Sigmoid colon (tissue), 7 donors: ENCODE measurements at places on chromosomes 2 and 18. TPM values are rescaled to one million over a fixed set of nuclear protein-coding genes. Genes with fewer than 3 reads are reported as not detected.

DNA sequence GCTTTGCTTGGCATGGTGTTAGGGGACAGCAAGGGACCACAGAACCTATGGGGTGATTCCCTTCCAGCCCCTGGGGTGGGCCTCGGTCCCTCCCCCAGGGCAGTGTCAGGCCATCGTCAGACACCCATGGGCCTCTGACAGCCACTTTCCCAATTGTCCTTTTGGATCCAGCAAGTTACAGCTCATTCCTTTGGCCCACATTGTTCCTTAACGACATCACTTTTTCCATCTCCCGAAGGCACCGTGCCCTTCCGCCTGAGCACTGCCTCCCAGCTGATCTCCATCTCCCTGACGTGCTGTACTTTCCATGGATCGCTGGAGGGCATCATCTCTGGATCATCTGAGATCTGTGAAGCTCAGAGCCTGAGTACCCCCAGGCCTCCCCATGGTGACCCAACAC, 10.4 kb upstream of the KCNK3 start:
- H3K27ac ChIP-seq = no peak overlapping the region
- H3K4me1 ChIP-seq = peaks cover 19% of the 10 kb centered on the region
- H3K36me3 ChIP-seq = no peaks in the 10 kb centered on the region
- DNase-seq = peak; percentile 52

DNA sequence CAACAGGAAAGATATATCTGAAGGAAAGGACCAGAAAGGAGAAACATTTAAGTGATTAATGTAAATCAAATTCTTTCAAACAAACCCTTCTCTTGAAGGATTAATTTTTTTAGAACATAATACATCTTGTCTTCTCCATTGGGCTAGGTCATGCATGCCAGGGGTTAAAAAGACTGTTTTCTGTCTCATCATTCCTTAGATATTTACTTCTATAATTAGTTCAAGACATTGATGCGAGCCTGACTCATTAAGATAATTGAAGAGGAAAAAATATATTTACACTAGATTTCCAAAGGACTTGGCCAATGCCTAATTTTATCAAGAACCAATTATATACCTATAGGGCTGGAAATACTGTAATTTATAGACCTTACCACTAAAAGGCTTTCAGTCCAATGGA, 166.6 kb upstream of the SETBP1 start:
- no peak overlapping the region for H3K4me3 ChIP-seq
- H3K36me3 ChIP-seq = no peaks in the 10 kb centered on the region
- no peak for DNase-seq

DNA sequence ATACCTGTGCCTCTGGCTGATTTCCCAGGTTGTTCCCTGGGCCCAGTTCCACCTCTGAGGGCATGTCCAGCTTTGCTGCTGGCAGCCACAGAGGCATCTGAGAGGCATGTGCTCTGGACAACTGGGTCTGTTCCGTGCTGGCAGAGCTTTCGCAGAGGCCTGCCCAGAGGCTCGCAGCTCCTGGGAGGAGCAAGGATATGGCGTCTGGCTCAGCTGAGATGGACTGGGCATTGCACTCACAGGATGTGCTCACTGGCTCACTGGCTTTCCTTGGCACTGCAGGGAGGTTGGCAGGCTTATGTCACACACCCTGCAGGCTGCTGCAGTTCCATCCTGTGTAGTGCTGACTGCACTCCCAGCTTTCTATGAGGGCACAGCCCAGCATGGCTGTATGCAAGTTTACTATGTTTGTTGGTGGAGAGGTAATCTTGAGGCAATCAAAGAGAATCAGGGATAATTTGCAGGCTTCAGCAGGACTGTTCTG, 172.3 kb downstream of the PRKCE start:
- no peaks in the 10 kb centered on the region for H3K27me3 ChIP-seq
- DNase-seq = peak; percentile 97

The POTEF gene
- not detected for total RNA-seq

The L3MBTL4 gene
- total RNA-seq = 3.4 TPM
